ENCODE measurements at places on chromosomes 2 and 18.

DNA sequence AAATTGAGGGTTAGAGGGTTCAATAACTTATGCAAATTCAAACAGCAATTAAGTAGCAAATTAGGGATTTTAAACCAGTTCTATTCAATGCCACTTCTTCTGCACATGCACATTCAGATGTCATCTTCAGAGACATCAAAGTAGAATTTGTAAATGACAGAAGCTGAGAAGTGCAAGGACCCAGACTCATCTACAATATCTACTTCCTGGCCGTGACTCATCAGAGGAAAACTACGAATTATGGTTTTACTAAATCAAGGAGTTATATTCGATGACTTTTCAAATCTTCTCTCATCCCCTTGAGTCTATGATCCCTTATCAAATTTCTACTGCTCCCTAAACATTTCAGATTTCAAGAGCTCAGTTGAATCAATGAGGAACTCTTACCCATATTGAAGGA, 20.0 kb upstream of the STAT4 start:
- DNase-seq: no peak

- peak; percentile 57 for DNase-seq
These were observed 773 bp downstream of the CMPK2 start for GRCh38 chr2:6864923-6865345.

DNA sequence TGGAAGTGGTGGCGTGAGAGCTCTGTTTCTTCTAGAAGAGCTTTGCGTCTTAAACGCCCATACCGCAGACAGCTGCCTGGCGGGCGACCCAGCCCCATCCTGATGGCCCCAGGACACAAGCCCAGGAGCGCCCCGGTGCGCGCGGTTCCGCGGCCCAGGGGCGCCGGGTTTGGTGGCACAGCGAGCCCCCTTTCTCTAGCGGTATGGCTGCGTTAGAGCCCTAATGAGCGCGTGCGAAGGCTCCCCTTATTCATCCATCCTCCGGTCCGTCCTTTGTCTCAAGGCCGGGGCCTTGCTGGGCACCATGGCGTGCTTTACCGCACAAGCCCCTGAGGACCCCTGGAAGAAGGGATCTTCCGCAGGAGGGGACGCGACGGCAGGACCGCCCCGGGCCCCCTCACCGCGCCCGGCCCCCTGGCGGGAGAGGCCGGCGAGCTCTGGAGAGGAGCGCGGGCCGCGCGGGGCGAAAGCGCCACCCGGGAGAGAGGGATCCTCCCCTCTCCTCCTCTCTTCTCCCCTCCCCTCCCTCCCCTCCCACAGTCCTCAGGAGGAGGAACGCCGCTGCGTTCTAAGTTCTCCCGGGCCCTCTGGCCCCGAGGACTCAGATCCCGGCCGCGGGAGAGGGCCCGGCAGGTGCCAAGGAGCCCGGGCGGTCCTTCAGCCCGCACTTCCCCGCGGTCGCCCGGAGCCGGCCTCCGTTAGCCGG, 626 bp upstream of the SLC1A4 start:
- peak; percentile 72 for DNase-seq

DNA sequence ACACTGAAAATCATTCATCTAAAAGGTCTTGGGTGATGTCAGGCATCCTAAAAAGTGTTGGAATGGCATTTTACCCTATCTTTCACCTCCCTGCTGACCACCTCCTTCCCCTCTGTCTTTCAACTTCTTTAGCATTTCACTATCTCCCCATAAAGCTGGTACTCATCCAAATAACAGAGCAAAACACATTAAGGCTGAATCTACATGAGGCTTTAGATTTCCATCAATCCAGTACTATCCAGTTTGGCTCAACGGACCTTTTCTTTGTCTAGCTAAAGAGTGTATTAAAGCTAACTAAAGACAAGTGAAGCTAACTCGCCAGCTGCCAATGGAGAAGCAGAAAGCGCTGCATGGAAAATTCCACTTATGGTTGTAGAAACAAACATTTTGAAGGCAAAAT, 122.5 kb upstream of the NCKAP5 start:
- DNase-seq: no peak

DNA sequence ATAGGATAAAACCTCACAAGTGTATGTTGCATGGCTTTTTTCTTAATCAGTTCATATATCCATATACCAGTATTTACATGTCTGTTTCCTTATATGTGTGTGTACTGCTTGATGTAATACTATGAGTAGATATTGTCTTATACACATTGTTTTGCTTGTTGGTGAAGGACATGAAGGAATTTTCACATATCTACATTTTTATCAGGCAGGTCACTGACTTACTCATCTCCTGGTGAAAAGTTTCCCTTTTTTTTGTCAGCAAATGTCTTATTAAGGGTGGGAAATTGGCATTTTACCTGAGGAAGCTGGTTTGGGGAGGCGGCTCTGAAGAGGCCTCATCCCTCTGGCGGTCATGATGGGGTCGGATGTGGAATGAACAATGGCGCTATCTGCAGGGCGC, 61.4 kb upstream of the LYPD1 start:
- no peak for DNase-seq

- DNase-seq: no peak
These were observed 78.2 kb downstream of the UBE2E3 start for GRCh38 chr2:181058378-181059269.

DNA sequence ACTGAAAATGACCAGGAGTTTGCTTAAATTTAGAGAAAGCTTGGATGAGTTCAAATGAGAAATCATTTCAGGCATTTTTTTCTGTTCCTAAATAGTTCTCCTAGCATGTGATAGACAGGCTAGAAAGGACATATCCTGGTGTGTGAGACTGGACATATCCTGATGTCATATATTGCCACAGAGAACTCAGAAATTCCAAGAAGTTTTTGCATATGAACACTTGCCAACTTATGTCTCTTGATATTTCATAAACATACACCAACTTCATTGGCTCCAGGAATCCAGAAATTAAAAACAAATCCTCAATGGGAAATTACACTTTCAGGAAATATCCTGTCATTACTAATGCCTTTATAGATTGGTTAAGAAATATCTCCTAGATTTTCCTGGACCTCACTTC, 2.9 kb upstream of the SERPINB4 start:
- no peak for DNase-seq

DNA sequence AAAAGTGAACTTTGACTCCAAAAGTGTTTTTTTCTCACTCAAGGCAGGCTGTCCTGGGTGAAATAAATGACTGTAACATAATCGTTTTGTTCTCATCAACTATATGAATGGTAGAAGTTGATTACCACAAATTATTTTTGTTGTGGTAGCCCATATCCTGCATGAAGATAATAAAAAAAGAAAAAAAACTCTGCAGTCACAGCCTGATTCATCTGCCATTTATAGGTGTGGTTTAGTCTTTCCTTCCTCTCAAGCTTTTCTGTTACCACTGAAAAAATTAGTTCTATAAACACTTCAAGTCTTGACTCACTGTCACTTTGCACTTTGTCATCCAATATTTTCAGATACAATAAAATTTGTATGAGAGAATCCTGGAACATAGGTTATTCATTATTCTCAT, 522.0 kb downstream of the PLCL1 start:
- DNase-seq: no peak

GRCh38 chr18:23225503-23225902, 90.2 kb downstream of the CABLES1 start:
- no peak for DNase-seq

- DNase-seq: no peak
These were observed 12.5 kb downstream of the TACR1 start for GRCh38 chr2:75186821-75187220.

- DNase-seq: no peak
These were observed 48.0 kb downstream of the TCF7L1 start for GRCh38 chr2:85181134-85181631.

- DNase-seq: no peak
These were observed 58.3 kb upstream of the TNP1 start for GRCh38 chr2:216918088-216918680.

- DNase-seq: no peak
These were observed 1.0 kb upstream of the ANKRD62 start for GRCh38 chr18:12092398-12093229.

GRCh38 chr2:106882673-106883072, 3.3 kb downstream of the ST6GAL2 start:
- DNase-seq: no peak

GRCh38 chr2:71877636-71878035, 270.0 kb downstream of the CYP26B1 start:
- no peak for DNase-seq

DNA sequence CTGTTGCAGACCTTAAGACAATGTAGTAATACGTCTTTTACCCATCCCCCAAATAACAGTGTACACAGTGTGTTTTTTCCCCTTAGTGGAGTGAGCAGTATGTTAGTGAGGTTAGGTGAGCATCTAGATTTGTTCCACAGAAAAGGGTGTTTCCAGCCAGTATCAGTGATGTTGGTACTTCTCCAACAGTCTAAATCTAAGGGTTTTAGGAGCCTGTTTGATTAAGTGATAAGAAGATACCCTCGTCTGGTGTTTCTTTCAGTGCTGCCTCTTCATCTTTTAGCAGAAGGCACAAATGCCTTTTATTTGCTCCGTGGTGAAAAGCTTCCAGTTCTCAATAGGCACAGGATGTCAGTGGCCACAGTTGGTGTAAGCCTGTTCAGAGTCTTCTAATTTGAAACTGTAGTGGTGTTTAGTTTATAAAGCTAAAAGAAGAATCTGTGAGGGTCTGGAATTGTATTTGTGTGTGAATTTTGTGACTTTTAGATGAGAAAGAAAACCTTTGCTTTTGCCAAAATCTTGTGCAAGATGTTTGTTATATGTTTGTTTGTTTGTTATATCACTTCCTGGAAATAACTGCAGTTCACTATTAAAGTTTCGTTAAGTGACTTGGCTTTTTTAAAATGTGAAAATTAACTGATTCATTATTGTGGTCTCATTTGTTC, 71.2 kb downstream of the MAP4K4 start:
- DNase-seq: no peak

GRCh38 chr2:26355038-26355995, 8.7 kb upstream of the ADGRF3 start:
- DNase-seq: no peak

GRCh38 chr18:36108196-36108595, 20.9 kb downstream of the SLC39A6 start:
- DNase-seq: no peak

- no peak for DNase-seq
These were observed 18.9 kb downstream of the INPP4A start for GRCh38 chr2:98463551-98463971.

GRCh38 chr2:30252723-30253701, 21.7 kb downstream of the LBH start:
- no peak for DNase-seq

DNA sequence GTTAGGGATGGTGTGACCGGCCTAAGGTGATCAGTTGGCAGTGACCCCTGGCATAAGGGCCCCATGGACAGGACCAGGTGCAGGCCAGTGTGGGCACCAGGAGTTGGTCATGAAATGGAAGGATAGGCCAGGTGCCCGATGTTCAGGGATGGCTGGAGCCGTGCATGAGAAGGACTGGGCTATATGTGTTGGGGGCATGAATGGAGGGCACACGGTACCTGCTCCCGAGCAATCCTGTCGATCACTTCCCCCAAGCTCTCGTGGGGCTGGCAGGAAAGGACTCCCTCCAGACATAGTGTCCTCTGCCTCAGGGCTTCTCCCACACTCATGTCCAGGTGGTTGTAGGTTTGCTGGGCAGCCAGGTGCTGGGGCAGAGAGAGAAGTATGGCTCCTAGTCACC, 7.6 kb downstream of the PRKAG3 start:
- no peak for DNase-seq

- no peak for DNase-seq
These were observed 14.3 kb upstream of the TANC1 start for GRCh38 chr2:158953926-158954763.

DNA sequence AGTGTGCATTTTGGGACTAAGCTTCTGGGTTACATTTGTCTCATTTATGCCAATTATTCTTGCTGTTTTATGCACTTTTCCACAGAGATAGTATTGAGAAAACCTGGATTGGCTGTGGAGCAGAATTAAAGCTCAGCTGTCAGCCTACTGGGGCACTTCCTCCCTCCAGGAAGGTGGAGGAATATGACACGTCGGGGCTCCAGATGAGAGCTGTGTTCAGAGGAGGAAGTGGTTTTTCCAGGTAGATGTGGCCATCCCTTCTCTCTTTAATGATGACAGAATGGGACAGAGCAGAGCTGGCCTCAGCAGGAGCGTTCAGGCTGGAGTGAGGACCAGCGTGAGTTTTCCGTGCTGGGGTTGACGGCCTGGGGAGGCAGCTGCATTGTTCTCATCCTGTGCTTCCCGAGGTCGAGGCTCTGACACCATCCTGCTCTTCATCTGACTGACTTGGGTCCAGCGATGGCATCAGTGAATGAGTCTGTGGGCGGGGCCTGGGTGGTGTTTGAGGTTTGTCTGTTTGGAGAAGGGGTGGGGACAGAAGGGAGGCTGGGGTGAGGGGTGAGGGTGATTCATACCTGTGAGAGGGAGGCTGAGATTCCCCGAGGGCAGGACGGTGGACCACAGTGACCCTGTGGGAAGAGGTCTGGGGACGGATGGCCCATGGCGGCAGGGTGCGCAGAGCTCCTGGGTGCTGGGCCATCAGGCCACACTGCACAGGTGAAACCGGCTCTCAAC, 207.0 kb downstream of the LDLRAD4 start:
- DNase-seq: no peak

DNA sequence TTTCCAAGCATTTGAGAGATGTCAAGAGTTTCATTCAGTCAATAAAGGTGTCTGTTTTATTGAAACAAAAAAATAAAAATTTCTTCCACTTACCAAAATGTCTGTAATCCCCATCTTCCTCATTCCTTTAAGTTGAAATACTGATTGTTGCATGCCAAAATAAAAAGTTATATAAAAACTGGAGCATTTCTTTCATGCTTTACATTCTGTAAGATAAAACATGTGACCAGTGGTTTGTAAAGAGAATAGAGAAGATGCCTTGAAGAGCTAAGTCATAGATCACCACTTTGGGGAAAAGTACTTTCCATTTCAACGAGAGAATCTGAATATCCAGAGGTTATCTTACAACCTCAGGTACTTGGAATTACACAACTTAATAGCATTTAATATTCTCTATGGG, 35.9 kb upstream of the MYO1B start:
- no peak for DNase-seq

DNA sequence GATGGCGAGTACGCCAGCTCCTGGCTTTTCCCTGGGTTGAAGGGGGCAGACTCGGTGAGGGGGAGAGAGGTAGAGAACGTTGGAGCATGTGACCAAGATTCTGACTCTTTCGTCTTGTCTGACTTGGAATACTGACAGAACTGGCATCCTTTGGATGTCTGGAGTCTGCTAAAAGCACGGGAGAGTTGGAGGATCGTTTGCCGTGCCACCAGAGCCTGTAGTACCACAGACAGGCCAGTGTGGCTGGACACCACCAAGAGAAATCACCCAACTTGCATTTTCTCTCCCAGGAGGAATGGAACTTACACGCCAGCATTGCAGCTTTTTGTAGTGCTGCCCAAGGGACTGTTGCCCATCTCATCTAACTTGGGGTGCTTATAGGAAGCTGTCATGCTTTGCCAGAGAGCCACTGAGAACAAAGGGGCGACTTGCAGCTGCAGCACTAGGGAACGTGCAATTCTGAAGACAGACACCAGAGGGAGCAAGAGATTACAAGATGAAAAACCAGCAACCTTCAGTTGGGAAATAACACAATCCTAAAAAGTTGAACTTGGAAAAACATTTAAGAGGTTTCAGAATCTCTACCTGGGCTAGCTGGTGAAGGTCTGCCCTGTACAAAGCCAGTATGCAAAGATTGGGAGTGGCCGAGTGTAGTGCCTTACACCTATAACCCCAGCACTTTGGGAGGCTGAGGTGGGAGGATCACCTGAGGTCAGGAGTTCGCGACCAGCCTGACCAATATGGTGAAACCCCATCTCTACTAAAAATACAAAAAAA, 24.1 kb downstream of the PSMG2 start:
- DNase-seq: peak; percentile 50

GRCh38 chr18:57447154-57447621, 12.0 kb downstream of the ONECUT2 start:
- DNase-seq: no peak

GRCh38 chr2:151363709-151364108, 6.3 kb downstream of the TNFAIP6 start:
- no peak for DNase-seq
